COLO829 (cell line): ENCODE measurements at places on chromosomes 1 and 21.

GRCh38 chr1:230517786-230518185 lies 91.7 kb upstream of the PGBD5 start:
- DNase-seq: no peak

- DNase-seq: peak; percentile 68
Observed at GRCh38 chr1:223845810-223846682, at the start of gene TP53BP2. TSS of gene TP53BP2 (minus strand) at chr1:223845947. CDS start at chr1:223845680, 267 bp downstream.

DNA sequence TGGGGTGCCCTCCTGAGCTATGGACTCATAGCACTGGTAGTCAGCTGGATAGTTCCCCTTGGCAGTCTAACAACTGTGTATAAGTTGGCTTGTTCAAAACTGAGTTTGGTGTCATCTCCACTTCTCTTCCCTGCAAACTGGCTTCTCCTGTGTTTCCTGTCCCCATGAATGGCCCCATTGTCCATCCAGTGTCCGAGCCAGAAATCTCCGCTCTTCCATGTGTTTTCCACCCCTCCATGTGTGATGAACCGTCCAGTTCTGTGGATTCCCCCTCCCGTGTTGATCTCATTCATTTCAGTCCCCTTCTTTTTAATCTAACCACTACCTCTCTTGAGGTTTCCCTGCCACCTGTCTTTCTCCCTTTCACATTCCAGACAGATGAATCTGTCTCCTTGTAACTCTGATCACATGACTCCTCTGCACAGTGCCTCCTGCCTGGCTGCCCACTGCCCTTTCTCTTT lies 195.7 kb downstream of the ROR1 start:
- peak; percentile 84 for DNase-seq

- no peak for DNase-seq
Observed at GRCh38 chr1:41238311-41238988, 3.7 kb downstream of the SCMH1 start.

GRCh38 chr1:32652244-32652962 lies 1.4 kb downstream of the RBBP4 start:
- DNase-seq: no peak

DNA sequence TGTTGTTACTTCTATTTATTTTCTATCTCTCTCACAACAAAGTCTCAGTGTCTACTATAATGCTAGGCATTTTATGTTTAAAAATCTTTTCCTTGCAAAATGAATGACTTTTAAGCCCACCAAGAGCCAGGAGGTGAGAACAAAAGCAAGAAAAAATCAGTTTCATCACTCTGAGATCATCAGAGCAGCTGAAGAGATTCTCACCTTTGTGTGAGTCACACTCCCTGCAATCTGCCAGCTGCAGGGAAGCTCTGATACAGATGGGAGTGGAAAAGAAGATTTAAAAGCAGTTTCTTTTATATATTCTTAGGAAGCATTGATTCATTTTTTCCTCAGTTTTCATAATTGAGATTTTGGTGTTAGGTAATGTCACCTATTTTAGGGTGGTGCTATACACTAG lies 107.6 kb downstream of the LHX9 start:
- DNase-seq: no peak

DNA sequence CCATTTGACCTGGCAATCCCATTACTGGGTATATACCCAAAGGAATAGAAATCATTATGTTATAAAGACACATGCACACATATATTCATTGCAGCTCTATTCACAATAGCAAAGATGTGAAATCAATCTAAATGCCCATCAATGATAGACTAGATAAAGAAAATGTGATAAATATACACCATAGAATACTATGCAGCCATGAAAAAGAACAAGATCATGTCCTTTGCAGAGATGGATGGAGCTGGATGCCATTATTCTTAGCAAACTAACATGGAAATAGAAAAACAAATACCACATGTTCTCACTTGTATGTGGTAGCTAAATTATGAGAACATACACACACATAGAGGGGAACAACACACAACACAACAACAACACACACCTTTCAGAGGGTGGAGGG lies 248.5 kb downstream of the PCP4 start:
- no peak for DNase-seq

DNA sequence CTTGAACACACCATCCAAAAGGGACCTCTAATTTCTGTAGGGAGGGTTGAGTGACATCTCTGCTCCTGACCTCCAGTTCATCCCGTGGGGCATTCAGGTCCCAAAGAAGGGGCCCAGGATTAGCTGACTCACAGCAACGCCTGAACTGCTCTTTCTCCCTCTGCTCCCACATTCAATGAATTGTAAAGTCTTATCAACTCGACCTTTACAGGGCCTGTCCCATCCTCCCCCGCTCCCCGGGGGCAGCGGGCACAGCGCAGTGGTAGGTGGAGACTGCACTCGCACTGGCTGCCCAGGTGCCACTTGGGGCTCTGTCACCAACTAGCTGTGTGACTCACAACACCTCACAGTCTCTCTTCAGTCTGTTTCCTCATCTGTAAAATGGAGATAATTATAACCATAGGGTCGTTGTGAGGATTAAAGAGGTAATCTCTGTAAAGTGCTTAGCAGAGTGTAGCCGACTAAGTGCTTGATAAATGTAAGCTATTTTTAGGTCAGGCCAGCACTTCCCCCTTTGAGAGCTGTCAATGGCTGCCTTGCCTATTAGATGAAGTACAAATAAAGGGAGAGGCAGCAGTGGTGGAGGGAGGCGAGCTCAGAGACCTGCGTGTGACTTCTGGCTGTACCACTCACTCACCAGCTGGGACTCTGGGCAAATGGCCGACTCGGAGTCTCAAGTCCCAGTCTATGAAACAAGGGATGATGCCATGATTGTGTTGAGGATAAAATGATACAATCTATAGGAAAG lies 637 bp upstream of the MYBPHL start:
- no peak for DNase-seq
